ENCODE measurements at places on chromosomes 3 and 15.

- no peak for DNase-seq
Measured at GRCh38 chr3:14424711-14425580, 22.5 kb downstream of the SLC6A6 start.

- DNase-seq = no peak
Measured at GRCh38 chr15:51909584-51909983, 62.0 kb downstream of the LEO1 start.

DNA sequence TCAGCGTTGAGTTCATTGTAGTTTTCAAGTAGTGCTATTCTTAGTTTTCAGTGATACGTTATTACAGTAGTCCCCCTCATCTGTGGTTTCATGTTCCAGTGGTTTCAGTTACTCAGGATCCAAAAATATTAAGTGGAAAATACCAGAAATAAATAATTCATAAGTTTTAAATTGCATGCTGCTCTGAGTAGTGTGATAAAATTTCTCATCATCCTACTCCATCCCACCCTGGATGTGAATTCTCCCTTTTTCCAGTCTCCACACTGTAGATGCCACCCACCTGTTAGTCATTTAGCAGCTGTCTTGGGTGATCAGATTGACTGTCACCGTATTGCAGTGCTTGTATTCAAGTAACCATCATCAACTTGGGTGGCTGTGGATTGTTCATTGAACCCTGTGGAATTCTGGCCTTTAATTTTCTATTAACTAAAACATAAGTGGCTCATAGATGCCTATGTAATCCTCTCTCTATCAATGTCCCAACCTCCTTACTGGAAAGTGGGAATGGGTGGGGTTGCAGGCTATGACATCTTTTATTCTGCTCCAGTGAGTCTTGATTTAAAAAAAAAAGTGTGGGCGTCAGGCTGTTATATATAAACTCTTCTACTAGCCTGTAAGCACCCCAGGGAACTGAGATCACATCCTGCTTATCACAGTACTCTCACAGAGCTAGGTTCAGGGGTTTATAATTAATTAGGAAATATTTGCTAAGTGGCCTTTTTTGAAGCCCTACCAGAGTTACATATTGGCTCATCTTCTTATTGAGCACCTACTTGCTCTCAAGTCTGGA lies 97.5 kb downstream of the CFAP20DC start:
- DNase-seq = no peak

GRCh38 chr3:101095693-101096430 lies 102.6 kb upstream of the ABI3BP start:
- DNase-seq = no peak

DNA sequence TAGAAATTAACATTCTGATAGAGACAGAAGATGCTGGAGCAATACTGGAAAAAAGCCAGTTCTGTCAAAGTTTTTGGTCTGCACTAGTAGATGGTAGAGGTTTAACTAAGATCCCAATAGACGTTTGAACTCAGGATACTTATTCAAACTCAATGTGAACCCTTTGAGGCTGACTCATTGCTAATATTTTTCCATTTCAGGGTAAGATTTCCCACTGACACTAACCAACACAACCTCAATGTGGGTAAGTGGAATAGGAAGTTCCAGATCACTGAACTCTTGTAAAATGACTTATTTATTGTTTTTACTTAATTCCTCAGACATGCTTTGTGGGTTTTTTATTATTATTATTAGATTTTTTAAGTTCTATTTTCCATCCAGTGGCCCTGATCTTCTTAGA lies 1024.8 kb downstream of the EPHA3 start:
- DNase-seq = no peak

GRCh38 chr3:196082619-196082971 lies 705 bp upstream of the TFRC start:
- no peak for DNase-seq

- DNase-seq = no peak
Measured at GRCh38 chr3:45990181-45990580, 5.4 kb downstream of the FYCO1 start.

DNA sequence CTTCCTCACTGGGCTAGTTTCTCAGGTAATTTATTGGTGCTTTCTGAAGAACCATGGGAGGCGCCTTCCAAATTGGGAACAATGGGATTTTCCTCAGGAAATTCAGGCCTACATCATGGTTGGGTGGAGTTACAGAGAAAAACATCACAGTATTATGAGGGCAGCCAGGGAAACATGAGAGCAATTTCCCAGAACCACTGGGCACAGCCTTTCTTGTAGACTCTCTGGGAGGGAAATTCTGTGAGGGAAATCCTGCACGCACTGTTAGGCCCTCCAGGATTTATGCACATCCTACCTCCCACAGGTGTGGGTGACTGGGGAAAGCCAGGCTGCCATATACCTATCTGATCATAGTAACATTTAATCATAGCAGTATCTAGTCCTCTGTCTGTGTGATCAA lies 13.2 kb downstream of the POPDC2 start:
- DNase-seq = no peak

GRCh38 chr3:105145511-105145910 lies 221.2 kb upstream of the ALCAM start:
- no peak for DNase-seq

- DNase-seq = no peak
Measured at GRCh38 chr3:157064402-157064801, 95.5 kb downstream of the CCNL1 start.

DNA sequence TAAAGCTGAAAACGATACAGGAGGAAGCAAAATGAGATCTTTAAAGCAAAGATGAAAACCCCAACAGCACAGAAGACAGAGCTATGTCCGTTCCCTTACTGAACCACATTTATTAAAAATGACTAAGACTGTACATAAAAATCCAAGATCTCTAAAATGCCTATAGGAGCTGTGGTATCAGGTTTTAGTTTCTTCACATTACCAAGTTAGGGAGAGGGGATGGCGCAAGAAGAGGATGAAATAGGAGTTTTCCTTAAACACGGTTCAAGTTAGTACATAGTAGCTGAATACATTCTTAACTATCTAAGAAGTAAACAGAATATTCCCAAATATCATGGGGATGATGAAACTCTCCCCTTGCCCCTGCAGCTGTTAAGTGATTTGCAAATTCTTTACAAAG lies 6.3 kb downstream of the EOMES start:
- no peak for DNase-seq

DNA sequence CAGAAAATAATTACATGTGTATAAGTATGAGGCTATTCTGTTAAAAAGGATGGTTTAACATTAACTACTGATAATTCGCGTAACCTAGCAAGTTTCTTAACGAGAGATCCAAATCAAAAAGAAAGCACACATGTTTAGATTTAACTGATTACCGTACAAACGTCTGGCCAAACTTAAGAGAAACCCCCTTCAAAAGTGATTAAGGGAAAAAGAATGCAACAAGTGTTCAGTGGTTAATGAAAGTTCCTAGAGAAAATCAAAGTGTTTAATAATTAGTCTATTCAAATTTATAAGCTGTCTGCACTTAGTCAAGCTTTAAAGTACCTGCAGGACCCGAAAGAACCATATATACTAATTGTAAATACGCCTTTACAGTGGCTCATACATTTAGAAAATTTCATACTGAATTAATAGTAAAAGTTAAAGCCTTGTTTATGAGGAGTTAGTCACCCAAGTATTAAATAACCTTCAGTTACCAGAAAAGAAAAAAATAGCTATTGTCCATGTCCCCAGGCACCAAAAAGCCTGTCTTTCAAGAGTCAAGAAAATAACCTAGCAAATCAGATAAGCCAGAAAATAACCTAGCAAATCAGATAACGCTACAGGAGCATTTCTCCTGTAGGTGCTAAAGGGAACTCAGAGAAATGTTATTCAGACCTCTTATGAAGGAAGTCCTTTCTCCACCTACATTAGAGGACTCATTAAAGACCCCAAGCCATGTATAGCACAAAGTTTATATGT lies 34.6 kb downstream of the ZNF589 start:
- no peak for DNase-seq

DNA sequence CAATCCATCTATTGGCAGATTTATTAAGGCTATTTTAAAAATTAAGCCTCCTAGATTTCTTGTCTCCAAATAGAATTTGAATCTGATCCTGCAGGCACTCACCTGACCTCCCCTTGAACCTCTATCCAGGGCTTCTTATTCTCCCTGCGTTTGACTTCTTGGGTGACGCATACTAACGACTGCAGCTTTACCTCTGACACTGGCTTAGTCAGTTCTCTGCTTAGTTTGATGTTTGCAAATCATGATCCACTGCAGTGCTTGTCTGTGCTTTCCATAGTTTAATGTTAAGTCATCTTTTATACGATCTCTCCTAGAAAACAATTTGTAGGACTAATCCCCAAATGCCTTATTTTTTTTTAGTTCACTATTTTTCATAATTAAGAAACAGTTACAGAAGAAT lies 233.1 kb downstream of the ROBO1 start:
- DNase-seq = no peak

DNA sequence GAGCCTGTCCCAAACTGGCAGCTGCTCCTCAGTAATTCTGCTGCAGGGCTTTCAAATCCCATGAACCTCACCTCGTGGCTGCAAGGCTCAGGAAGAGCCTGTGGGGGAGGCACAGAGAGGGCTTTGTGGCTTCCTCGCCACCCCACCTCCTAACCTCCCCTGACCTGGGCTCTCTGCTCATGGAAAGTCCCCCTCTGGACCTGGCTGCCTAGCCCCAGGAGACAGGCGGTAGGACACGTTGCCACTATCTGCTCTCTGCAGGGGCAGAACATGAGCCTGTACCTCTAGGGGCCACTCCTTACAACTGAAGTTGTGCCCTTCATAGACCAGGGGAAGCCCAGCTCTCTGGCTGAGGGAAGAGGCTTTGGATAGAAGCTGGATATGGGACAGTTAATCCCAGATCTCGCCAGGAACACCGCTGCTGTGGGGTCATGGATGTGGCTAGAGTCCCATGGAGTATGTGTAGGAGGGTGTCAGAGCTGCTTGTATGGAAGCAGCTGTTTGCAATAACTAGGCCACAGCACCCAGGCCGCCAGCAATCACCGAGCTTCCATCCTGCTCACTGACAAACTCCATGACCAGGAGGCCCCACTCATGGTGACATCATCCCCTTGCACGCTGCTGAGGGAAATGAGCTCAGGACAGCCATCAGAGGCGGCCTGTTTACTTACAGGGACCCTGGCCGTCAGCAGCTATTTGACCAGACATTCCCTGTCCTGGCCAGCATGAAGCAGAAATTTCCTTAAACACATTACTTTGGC lies 34.0 kb upstream of the CILP start:
- DNase-seq = peak; percentile 8

- DNase-seq = no peak
Measured at GRCh38 chr3:45906681-45907407, 20.5 kb downstream of the CCR9 start.

Measured in SHP77 treated with DMSO at 0.1 percent for 48 hours (cell line).